ENCODE measurements at places on chromosomes 12 and 14. TPM values are rescaled to one million over a fixed set of nuclear protein-coding genes. Genes with fewer than 3 reads are reported as not detected.

Gene CLEC4C
- polyA plus RNA-seq = not detected

Gene TOMM20L
- polyA plus RNA-seq = not detected

Gene WSCD2
- 1.2 TPM for polyA plus RNA-seq

Gene PTPRQ
- not detected for polyA plus RNA-seq

Gene LIN7A
- polyA plus RNA-seq = 9.0 TPM

Gene MFAP5
- polyA plus RNA-seq = not detected

Gene C1S
- polyA plus RNA-seq = 4.7 TPM

Gene FGF6
- not detected for polyA plus RNA-seq

Gene TTLL5
- polyA plus RNA-seq = 12.1 TPM

Gene KRT73
- polyA plus RNA-seq = 1.4 TPM

Gene EMP1
- 65.9 TPM for polyA plus RNA-seq

Gene RASSF9
- 1.2 TPM for polyA plus RNA-seq

Gene RERG
- polyA plus RNA-seq = 4.9 TPM

Gene KLRF1
- 0.47 TPM for polyA plus RNA-seq

Gene LTB4R
- 5.1 TPM for polyA plus RNA-seq

Gene COX8C
- polyA plus RNA-seq = not detected

Gene HOXC10
- polyA plus RNA-seq = not detected

Gene TNS2
- 52.9 TPM for polyA plus RNA-seq

Gene ACACB
- polyA plus RNA-seq = 12.3 TPM

Gene RBP5
- 10.5 TPM for polyA plus RNA-seq

Gene TSPAN8
- 1,300 TPM for polyA plus RNA-seq

Gene FSCB
- 0.01 TPM for polyA plus RNA-seq

Gene FBLN5
- polyA plus RNA-seq = 34.7 TPM

Gene PLA2G1B
- polyA plus RNA-seq = 0.53 TPM

Gene LRTM2
- polyA plus RNA-seq = 0.03 TPM

Gene MIP
- polyA plus RNA-seq = not detected

Gene IRF9
- polyA plus RNA-seq = 78.4 TPM

Gene TESPA1
- 0.81 TPM for polyA plus RNA-seq
